ENCODE measurements at places on chromosomes 11 and 22.

DNA sequence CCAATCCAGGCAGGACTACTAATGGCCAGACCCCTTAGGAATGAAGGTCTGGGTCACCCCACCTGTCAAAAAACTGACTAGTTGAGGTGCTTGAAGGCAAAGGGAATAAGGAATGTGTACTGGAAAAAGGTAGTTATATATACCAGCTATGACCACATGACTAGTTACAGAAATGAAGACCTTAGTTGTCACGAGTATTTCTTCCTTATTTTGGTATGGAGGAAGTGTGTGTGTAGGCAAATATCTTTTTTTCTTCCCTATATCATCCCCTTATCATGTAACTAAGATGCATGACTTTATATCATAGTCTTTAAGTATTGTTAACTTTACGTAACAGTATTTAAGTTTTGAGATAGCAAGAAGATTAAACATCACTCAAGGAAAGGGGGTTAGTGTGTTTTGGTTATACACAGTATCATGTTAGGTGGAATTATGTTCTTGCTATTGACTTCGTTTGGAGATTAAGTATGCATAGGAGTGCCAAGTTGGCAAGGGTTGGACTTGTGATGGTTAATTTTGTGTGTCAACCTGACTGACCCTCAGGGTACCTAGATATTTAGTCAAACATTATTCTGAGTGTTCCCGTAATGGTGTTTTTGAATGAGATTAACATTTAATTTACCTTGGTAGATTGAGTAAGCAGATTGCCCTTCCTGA, 38.2 kb upstream of the NARS2 start:
- no peak for DNase-seq

DNA sequence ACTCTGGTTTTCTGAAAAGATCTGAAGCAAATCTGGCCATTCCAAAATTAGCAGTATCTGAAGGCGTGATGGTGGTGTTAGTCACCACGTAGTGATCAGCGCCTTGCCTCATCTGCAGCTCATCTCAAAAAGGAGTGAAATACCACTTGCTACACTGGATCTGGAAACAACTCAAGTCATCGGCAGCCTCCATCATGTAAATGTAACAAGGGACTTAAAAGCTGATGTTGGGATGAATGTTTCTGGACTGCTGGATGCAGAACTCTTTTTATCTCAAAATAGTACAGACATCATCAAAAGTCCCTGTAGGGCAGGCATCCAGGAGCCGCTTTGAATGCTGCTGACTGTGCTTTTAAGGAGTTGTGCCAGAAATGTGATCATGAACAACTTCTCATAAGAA, 14.1 kb upstream of the APLP2 start:
- peak; percentile 41 for DNase-seq

DNA sequence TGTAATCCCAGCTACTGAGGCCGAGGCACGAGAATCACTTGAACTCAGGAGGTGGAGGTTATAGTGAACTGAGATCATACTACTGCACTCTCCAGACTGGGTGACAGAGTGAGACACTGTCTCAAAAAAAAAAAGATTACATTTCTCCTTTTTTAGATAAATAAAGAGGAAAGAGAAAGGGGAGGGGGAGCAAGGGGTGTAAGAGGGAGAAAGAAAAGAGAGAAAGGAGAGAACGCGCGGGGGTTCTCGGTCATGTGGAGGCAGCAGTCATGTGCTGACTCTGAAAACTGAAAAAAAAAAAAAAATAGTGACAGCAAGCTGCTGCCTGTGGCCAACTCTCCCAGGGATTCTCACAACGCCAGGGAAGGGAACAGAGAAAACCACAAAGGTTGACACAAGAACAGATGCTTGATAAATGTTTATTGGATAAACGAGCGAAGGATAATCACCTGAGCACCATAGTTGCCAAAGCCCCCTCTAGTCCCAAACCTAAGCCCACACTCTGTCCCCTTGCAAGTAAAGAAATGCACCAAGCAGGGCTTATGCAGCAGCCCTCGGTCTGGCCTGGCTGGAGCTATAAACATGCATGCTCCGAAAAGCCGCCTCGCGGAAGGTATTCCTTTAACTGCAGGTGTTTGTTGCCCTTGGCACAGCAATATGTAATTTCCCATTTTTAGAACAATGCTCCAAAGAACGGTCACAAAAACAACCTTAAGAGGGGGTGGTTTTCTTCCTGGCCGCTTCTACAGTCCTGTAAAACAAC, 14.5 kb downstream of the SCGB1A1 start:
- no peak for DNase-seq

- no peak for DNase-seq
These were observed 83.1 kb downstream of the RCN1 start for GRCh38 chr11:32173977-32174376.

DNA sequence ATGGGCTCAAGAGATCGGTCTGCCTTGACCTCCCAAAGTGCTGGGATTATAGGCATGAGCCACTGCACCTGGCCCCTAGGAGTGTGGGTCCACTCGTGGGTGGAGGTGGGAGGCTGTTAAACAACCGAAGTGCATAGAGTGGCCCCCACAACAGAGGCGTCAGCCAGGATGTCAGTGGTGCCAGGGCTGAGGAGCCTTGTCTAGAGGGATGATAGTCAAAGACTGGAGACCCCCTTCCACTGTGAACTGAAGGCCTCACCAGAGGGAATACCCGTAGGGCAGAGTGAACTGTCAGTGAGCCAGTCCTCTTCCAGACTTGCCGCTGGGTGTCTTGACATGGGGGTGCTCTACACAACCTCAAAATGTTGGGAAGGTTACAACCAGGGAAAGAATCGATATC, 38.2 kb downstream of the AP2A2 start:
- no peak for DNase-seq

- no peak for DNase-seq
These were observed 17.6 kb downstream of the ANO1 start for GRCh38 chr11:70095541-70096252.

- no peak for DNase-seq
These were observed 66.5 kb upstream of the GRAMD1B start for GRCh38 chr11:123363556-123363955.

DNA sequence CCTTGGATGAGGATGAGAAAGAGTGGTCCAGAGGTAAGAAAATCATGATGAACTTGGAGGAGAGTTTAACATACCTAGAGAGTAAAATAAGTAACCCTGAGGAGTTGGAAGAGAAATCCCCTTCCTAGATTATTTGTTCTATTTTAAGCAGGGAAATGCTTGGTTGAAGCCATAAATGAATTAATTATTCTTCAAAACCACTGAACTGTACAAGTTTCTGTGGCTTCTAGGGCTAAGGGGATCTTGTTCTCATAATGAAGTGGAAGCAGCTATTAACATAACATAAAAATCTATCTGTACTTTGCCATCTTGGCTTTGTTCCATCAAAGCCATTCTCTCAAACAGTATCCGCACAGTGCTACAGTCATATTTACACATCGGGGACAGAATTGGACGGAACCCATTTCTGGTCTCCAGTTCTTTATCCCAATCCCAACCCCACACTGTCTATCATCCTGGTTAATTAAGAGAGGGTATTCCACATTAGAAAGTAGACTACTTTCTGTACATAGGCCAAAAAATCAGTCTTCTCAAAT, 14.5 kb upstream of the ARHGAP42 start:
- no peak for DNase-seq

- no peak for DNase-seq
These were observed 515.1 kb downstream of the BRD1 start for GRCh38 chr22:49312601-49313000.

GRCh38 chr22:47018010-47018910, 255.8 kb downstream of the TBC1D22A start:
- no peak for DNase-seq

DNA sequence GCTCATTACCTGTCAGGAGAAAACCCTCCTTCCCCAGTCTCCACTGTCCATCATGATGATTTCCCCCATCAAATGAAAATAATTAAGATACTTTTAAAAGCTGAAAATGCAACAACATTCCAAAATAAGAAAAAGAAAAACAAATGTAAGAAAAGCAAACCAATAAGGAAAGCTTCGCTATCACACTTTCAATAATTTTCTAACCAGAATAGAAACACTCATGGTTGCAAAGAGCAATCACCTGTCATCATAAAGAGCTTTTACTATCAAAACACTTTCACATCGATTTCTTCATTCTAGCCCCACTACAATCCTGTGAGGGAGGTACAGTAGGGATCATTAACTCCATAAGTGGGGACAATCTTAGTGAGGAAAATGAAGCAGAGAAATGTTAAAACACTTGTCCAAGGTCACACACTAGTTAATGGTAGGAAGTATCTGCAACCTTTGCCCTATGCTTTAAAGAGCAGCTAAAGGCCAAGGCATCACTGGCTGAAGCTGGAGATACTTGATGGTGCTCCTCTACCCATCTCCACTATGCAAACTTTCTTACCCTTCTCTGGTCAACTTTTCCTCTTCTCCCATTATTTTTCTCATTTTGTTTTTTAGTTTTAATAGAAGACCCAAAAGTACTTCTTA, 2.6 kb downstream of the RBM4B start:
- no peak for DNase-seq

- DNase-seq: no peak
These were observed 7.9 kb upstream of the CAPN5 start for GRCh38 chr11:77058900-77059299.

GRCh38 chr11:122727101-122727929, 71.8 kb downstream of the UBASH3B start:
- no peak for DNase-seq

DNA sequence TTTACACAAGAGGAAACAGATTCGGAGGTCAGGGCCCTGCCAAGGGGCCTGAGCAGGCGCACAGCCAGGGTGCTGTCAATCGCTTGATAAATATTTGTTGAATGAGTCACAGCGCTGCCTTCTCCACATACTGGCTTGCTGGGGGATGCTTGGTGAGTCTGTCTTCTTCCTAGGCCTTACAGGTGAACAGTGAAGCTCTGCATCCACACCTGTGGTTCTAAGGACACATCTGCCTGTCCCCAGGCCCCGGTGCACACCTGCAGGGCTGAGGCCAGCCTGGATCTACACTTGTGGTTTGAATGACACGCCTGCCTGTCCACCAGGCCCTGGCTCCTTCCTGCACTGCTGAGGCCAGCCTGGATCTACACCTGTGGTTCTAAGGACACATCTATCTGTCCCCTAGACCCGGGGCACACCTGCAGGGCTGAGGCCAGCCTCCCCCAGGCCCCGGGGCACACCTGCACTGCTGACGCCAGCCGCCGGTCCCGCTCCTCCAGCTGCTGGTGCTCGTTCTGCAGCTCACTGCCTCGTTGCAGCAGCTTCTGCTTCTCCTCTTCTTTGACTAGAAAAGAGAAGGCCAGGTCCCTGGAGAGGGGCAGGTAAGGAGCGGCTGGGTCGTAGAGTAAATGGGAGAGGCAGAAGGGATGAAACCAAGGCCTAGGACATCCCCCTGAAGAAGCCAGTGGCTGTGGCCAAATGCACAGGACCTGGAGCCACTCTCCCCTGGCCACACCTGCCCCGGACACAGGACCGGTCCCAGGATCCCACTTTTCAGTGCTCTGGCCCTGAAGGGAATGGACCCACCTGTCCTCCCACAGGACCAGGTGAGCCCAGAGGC, 124.6 kb downstream of the PHF21B start:
- no peak for DNase-seq

DNA sequence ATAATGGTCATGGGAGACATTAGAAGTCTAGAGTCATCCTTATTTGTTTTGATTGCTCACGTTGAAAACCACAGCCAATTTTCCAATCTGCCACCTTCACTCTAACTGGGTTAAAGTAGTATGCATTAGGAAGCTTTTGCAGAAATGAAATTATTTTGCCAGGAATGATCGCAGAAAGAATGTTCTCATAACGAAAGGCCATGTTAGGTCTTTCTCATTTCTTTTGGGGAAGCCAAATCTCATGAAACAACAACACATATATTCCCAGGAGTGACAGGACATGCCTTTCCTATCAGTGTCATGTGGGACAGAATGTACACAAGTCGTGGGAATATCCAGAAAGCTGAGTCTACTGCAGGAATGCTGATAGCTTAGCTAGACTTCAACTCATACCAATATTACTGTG, 386.3 kb downstream of the AASDHPPT start:
- no peak for DNase-seq

GRCh38 chr22:26394777-26395176, 34.3 kb upstream of the ASPHD2 start:
- no peak for DNase-seq

DNA sequence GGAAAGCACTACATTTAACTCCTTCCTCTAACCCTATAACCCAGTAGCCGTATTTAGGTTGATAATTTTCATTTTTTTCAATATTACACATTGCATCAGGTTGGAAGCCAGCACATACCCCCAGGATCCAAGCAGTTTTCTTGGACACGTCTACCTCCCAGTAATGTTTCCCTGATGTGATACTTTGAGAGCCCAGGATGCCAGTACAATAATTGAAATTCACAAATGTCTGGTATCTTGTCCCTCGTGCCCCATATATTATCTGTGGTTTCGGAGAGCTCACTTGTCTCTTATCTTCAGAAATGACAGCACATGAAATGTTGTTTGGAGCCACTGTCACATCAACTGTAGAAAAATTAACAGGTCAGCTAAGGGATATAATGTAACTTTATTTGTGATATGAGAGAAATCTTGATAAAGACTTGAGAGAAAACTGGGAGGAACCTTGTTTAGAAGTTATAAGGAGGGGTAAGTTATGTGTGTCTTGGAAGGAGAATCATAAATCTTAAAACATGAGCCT, 19.8 kb downstream of the TRIM5 start:
- no peak for DNase-seq

DNA sequence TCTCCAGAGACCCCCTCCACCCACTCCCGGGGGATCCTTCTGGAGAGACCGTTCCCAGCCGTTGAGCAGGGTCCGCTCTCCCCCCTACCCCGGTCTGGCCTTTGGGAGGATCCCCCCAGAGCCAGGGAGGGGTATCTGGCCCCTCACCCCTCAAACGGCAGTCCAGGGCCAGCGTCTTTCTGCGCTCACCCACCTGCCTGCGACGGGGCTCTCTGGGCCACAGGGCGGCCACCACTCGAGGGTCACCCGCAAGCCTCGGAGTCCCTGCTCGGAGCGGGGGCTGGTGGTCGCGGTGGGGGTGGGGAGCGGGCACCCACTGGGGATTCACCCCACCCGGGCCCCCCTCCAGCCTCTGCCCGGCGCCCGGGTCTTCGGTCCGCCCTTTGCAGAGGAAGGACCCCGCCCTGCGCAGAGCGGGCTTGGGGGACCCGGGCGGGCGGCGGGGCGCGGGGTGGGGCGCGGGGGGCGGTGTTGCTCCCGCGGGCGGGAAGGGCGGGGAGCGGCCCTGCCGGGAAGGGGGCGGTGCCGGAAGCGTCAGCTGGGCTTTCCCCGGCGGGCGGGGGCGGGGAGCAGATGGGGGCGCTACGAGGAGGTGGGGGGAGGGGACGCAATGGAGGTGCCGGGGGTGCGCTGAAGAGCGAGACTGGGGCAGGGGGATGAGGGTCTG, 16.6 kb downstream of the CRELD2 start:
- DNase-seq: no peak

- DNase-seq: no peak
These were observed 11.1 kb downstream of the HPS5 start for GRCh38 chr11:18310800-18311340.

GRCh38 chr11:93477684-93478234, 65.4 kb downstream of the SMCO4 start:
- no peak for DNase-seq
